ENCODE measurements at places on chromosomes 3 and 15.

DNA sequence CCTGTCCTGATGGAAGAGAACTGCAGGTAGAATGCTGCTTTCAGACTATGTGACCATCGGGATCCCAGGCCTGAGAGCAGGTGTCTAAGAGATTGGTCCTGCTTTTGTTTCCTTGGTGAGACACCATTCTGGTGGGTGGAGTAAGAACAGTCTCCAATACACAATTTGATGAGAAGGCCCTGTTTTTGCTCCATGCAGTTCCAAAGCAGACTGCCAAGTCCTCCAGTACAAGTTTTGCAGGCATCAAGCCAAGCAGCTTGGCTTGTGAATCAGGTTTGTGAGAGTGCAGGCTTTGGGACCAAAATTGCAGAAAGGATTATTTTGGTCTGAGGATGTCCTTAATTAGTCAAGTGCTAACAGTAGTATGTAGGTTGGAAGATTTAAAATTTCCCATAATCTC, 381.6 kb downstream of the FOXP1 start:
- DNase-seq = peak; percentile 55

- no peak for DNase-seq
These were observed 7.2 kb upstream of the GMPS start for GRCh38 chr3:155863072-155863784.

DNA sequence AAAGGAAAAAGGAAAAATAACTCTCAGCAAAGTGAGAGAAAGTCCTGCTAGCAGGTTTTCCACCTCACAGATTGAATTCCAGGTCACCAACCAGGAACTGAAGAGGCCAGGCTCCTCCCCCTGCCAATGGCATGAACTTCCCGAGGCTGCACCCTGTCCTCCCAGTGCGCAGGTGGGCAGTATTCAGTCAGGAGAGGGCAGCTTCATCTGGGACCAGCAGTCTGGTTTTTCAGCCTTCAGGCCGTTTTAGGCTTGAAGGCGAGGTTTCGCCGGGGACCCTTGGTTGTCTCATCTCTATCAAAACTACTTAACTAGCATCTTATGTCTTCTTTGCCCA, 41.2 kb downstream of the TRAT1 start:
- no peak for DNase-seq

- no peak for DNase-seq
These were observed 292.6 kb downstream of the LRRC3B start for GRCh38 chr3:26915208-26915607.

- DNase-seq = no peak
These were observed 208.0 kb upstream of the EOMES start for GRCh38 chr3:27930052-27930602.

- no peak for DNase-seq
These were observed 181.7 kb upstream of the NSMCE3 start for GRCh38 chr15:29451201-29451781.

DNA sequence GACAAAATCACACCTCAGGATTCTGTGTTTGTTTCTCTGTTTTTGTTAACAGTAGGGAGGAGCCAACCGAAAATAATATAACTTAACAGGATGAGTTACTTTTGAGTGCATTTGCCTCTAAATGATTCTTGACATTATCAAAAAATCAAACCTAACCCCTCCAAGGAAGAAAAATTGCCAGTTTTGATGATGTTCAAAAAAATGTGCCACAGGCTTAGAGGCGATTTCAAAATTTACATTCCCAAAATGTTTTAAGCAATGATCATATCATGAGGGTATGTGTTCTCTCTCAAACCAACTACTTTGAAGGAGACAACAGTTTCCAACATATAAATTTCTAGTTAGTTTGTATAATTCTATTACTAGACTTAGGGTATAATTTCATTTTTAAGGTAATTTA, 6.7 kb downstream of the VGLL3 start:
- DNase-seq = peak; percentile 76

DNA sequence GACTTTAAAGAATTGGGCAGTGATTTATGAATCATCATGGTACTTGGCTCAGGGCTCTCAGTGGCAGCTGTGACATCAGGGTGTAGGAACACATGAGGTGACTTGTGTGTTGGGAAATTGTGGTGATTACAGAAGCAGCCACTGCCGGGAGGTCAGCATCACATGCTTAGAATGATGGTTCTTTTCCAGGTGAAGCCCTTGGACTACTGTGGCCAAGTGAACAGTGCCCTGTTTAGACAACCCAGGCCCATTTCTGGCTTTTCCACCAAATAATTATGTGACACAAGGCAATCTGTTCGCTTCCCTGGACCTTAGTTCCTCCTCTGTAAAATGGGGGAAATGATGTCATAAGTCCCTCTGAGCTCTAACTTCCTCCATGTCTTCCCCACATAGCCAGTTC, 139.7 kb upstream of the ROPN1 start:
- DNase-seq = no peak

- no peak for DNase-seq
These were observed 80.1 kb downstream of the SNRK start for GRCh38 chr3:43366481-43366880.

- peak; percentile 19 for DNase-seq
These were observed 574 bp downstream of the NGRN start for GRCh38 chr15:90266061-90266431.

- DNase-seq = peak; percentile 46
These were observed 5.6 kb downstream of the RBP1 start for GRCh38 chr3:139533781-139534454.

DNA sequence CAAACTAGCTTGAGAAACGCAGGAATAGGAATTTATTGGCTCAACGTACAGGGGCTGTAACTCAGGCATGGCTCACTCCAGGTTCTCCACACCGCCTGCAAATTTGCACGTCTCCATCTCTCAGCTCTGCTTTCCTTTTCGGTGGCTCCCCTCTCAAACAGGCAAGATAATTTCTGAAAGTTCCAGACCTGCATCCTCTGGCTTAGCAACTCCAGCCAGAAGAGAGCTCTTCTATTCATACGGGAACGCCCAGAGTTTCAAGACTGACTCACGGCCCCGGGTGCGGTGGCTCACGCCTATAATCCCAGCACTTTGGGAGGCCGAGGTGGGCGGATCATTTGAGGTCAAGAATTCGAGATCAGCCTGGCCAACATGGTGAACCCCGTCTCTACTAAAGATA, 139.7 kb upstream of the BNIP2 start:
- no peak for DNase-seq

GRCh38 chr15:89855948-89856347, 37.8 kb downstream of the AP3S2 start:
- DNase-seq = no peak

- DNase-seq = no peak
These were observed 2.0 kb upstream of the GP9 start for GRCh38 chr3:129058441-129059200.

DNA sequence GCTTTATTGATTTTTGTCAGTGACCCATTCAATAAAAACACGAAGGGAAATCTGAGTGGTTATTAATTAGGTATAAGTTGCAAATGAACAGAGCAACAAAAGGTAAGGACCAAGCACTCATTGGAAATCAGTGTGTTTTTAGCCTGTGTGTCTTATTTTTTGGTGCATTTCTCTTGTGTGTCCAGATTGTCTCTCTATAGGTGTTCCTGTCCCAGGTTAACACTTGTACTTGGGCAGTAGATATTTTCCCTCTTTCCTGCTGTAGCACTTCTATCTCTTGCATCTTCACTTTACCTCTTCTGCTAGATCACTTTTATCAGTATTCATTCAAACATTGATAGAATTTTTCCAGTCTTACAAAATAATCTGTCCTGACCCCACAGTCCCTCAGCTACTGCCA, 37.0 kb downstream of the MAPK6 start:
- DNase-seq = no peak

Measured in fibroblast of skin of scalp (primary cell).